Keratinocyte (primary cell): ENCODE measurements at places on chromosomes 4 and X.

DNA sequence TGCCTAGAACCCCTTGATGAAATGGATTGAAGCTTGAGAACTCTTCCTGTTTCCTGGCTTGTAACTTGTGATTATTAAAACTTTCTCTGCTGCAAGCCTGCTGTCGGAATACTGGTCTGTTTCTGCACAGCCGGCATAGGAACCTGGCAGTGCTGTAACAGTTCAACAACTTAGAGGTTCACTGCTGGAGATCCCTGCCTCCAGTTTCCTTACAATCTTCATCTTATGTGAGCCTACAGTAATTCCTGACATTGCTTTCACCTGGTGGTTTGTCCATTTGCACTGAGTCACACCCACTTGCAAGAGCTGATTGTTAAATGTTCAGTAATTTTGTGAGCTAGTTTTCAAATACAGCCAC lies 1.3 kb upstream of the SEPSECS start:
- no peak for DNase-seq
- H3K4me1 ChIP-seq = peaks cover 20% of the 10 kb centered on the region
- H3K36me3 ChIP-seq = peaks cover 1% of the 10 kb centered on the region
- peak overlapping the region; percentile 88 for H3K27ac ChIP-seq
- H3K4me3 ChIP-seq = peak overlapping the region; percentile 92

GRCh38 chr4:171340258-171340657 lies 472.9 kb upstream of the GALNTL6 start:
- DNase-seq = no peak
- H3K27ac ChIP-seq = no peak overlapping the region
- H3K4me3 ChIP-seq = no peak overlapping the region
- no peaks in the 10 kb centered on the region for H3K27me3 ChIP-seq

DNA sequence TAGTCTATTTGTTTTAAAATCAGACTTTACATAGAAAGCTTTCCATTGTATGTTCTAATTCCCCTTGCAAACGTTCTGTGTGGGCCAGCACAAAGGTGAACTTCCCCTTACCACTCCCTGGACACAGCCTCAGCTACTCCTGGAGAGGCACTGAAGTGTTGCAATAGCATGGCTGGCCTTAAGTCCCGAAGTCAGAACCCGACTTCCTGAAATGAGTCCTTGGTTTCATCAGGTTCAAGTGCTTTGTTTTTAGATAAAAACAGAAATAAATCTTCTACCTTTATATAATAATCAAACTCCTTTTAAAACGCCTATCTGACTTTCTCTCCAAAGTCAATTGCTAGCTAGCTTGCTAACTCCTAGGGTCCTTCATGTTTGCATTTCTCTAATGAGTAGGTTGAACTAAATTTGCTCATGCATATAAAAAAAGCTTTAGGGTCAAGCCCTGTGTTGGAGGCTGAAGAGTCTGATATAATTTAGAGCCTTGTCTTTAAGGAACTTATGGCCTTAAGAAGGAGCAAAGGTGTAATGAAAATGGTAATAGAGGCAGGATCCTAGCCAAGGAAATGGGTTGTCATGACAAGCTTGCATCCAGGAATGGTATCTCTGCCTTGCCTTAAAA lies 9.0 kb downstream of the BMP3 start:
- no peak overlapping the region for H3K4me3 ChIP-seq
- no peaks in the 10 kb centered on the region for H3K27me3 ChIP-seq
- no peaks in the 10 kb centered on the region for H3K4me1 ChIP-seq
- no peak for DNase-seq

DNA sequence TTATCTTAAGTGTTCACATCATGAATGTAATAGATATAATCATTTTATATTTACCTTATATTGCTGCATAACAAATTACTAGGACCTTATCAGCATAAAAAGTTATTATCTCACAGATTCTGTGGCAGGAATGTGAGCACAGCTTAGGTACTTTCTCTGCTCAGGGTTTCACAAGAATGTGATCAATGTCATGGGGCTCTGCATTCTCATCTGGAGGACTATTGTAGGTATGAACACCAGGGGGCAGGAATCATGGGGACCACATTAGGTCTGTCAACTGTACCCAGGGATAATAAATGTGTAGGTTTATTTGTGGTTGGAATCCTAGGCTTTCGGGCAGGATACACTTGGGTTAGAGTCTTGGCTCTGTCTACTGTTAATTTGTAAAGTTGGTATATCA lies 519.2 kb downstream of the ARAP2 start:
- DNase-seq = no peak
- no peak overlapping the region for H3K27ac ChIP-seq
- no peaks in the 10 kb centered on the region for H3K4me1 ChIP-seq
- no peaks in the 10 kb centered on the region for H3K27me3 ChIP-seq

- H3K4me3 ChIP-seq = no peak overlapping the region
- no peak overlapping the region for H3K27ac ChIP-seq
- peaks cover 7% of the 10 kb centered on the region for H3K4me1 ChIP-seq
- no peak for DNase-seq
These were observed 2.1 kb downstream of the UGT8 start for GRCh38 chr4:114600672-114601071.

- H3K4me3 ChIP-seq = no peak overlapping the region
- H3K27me3 ChIP-seq = no peaks in the 10 kb centered on the region
- no peak for DNase-seq
- H3K27ac ChIP-seq = peak overlapping the region; percentile 36
These were observed 25.8 kb upstream of the SOD3 start for GRCh38 chr4:24769571-24769970.

- no peak overlapping the region for H3K27ac ChIP-seq
- H3K36me3 ChIP-seq = peaks cover 19% of the 10 kb centered on the region
- no peaks in the 10 kb centered on the region for H3K27me3 ChIP-seq
- no peaks in the 10 kb centered on the region for H3K4me1 ChIP-seq
- DNase-seq = no peak
These were observed 61.6 kb upstream of the CD99 start for GRCh38 chrX:2629316-2630007.

DNA sequence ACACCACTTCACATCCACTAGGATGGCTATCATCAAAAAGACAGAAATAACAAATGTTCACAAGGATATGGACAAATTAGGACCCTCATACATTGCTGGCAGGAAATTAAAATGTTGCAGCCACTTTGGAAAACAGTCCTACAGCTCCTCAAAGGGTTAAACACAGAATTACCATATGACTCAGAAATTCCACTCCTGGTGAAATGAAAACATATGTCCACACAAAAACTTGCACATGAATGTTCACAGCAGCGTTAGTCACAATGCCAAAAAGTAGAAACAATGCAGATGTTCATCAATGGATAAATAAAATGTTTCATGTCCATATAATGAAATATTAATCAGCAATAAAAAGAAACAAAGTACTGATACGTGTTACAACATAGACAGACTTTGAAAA lies 15.1 kb downstream of the S100G start:
- no peaks in the 10 kb centered on the region for H3K36me3 ChIP-seq
- no peak overlapping the region for H3K27ac ChIP-seq
- no peak for DNase-seq
- H3K27me3 ChIP-seq = no peaks in the 10 kb centered on the region
- H3K4me1 ChIP-seq = no peaks in the 10 kb centered on the region
- H3K4me3 ChIP-seq = no peak overlapping the region

- H3K27me3 ChIP-seq = no peaks in the 10 kb centered on the region
- no peak overlapping the region for H3K27ac ChIP-seq
- H3K36me3 ChIP-seq = no peaks in the 10 kb centered on the region
- no peak for DNase-seq
- H3K4me1 ChIP-seq = no peaks in the 10 kb centered on the region
These were observed 364.5 kb downstream of the MAPK10 start for GRCh38 chr4:85995361-85995760.
